Chondrocyte (in vitro differentiated cells): ENCODE measurements at places on chromosomes 3 and 15. TPM values are rescaled to one million over a fixed set of nuclear protein-coding genes. Genes with fewer than 3 reads are reported as not detected.

- peaks cover 10% of the 10 kb centered on the region for H3K27me3 ChIP-seq
- no peak overlapping the region for H3K4me3 ChIP-seq
- H3K4me1 ChIP-seq: no peaks in the 10 kb centered on the region
Measured at GRCh38 chr3:109480014-109480413, 142.7 kb upstream of the DPPA4 start.

DNA sequence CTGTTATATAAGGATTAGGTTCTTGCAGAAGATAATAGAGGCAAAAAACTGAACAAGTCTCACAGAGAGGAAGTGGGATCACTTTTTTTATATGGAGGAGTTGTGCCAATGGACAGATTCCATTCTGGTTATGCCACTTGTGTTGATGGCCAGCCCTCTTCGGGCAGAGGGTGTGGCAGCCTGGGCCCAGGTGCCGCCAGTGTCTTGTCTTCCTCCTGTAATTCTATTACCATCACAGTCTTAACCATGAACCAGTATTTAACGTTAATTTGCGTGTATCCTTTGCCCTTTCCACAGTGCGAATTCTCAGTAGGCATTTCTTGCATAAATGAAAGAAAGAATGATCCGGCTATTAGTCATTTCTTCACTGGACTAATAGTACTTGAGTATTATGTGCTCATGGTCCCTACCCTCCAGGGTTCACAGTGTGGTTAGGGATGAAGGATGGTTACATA, 7.0 kb upstream of the USP4 start:
- H3K27me3 ChIP-seq: no peaks in the 10 kb centered on the region
- no peak for DNase-seq
- peak overlapping the region; percentile 79 for H3K27ac ChIP-seq
- no peak overlapping the region for H3K4me3 ChIP-seq

DNA sequence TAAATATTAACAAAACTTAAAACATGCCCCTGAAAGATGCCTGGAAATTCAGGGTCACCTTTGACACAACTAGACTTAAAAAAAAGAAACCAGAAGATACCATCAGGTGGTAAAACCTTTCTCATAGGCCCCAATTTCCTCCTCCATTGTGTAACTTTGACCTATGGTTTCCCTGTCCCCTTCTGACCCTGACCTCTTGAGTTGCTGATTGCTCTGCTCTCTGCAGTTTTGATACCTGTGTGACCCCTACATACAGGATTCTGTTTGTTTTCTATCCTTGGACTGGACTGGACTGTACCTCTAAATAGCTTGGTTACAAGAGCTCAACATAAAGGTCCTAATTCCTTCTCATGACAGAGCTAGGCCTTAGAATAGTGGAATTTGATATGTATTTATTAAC, 220.6 kb downstream of the ZIC4 start:
- no peak overlapping the region for H3K27ac ChIP-seq
- peaks cover 10% of the 10 kb centered on the region for H3K4me1 ChIP-seq
- no peaks in the 10 kb centered on the region for H3K36me3 ChIP-seq
- no peak for DNase-seq

GRCh38 chr3:179666030-179666429, 13.2 kb downstream of the USP13 start:
- H3K4me3 ChIP-seq: no peak overlapping the region
- H3K27me3 ChIP-seq: no peaks in the 10 kb centered on the region
- H3K27ac ChIP-seq: no peak overlapping the region
- H3K36me3 ChIP-seq: no peaks in the 10 kb centered on the region

DNA sequence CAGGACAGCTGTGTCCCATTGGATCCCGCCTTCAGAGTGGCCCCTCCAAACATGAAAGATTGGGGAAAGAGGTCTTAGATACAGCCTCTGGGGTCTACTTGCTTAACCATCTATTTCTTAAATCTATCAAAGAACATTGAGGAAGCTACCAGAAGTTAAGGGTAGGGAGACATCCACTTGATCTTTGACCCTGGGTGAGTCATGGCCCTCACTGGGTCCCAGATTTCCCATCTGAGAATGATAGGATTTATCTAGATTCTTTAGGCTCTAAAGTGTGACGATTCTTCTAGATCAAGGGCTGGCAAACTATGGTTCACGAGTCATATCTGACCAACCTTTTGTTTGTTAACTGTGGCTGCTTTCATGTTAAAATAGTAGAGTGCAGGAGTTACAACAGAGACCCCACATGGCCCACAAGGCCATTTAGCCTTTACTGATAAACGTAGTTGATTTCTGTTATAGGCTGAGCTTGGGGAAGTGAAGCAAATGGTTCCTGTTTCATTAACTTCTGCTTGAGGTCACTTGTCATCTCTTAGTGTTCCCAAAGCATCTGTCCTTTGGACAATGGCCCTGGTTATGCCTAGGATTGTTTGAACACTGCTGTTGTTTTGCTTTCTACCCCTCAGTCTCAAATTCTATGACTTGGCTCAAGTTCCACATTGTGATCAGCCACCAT, 8.0 kb downstream of the MUC13 start:
- H3K27ac ChIP-seq: no peak overlapping the region
- DNase-seq: no peak
- H3K27me3 ChIP-seq: no peaks in the 10 kb centered on the region
- no peak overlapping the region for H3K4me3 ChIP-seq
- no peaks in the 10 kb centered on the region for H3K4me1 ChIP-seq

Gene ACKR4
- 0.22 TPM in 1 of 3 replicates, not detected in the others for total RNA-seq

Gene OR5K2
- not detected in 3 replicates for total RNA-seq

- H3K4me3 ChIP-seq: no peak overlapping the region
- no peaks in the 10 kb centered on the region for H3K36me3 ChIP-seq
- H3K27ac ChIP-seq: no peak overlapping the region
- no peak for DNase-seq
- no peaks in the 10 kb centered on the region for H3K4me1 ChIP-seq
Measured at GRCh38 chr3:124625074-124625473, 105.2 kb upstream of the UMPS start.

- peaks cover 64% of the 10 kb centered on the region for H3K4me1 ChIP-seq
- H3K36me3 ChIP-seq: no peaks in the 10 kb centered on the region
- no peak overlapping the region for H3K4me3 ChIP-seq
- H3K27ac ChIP-seq: peak overlapping the region; percentile 75
- DNase-seq: no peak
Measured at GRCh38 chr3:65960087-65960486, 78.6 kb downstream of the MAGI1 start.

DNA sequence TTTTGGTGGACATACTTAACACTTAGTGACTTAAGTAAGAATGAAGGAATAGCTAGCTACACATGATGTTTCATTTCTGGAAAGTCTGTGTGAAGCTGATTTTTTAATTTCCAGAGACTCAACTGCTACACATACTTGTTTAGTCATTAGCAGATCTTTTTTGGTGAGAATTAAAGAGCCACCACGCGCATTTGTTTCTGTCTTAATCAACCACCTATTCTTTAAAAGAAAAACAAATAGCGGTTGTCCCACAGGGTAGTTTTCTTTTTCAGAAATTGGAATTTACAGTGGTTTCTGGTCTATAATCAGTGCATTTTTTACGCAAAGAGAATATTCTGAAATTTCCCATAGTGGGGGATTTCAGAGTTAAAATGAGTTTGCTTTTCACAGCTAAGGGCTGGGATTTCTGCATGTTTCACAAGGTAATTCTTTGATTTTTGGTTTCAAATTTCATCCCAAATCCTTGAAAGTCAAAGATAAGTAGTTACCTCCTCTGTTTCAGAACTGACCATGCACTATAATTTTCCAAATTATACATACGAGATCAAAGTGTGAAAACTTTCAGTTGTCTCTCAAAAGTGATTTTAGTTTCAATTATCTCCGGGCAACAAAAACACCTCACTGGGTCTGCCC, 631.0 kb upstream of the GRM7 start:
- H3K36me3 ChIP-seq: no peaks in the 10 kb centered on the region
- no peaks in the 10 kb centered on the region for H3K4me1 ChIP-seq
- no peak overlapping the region for H3K27ac ChIP-seq
- DNase-seq: no peak
- no peak overlapping the region for H3K4me3 ChIP-seq
- no peaks in the 10 kb centered on the region for H3K27me3 ChIP-seq

Gene ANKUB1
- not detected in 3 replicates for total RNA-seq

GRCh38 chr3:183802989-183803388, 22.4 kb downstream of the MAP6D1 start:
- H3K4me3 ChIP-seq: no peak overlapping the region
- H3K27ac ChIP-seq: no peak overlapping the region
- DNase-seq: no peak

DNA sequence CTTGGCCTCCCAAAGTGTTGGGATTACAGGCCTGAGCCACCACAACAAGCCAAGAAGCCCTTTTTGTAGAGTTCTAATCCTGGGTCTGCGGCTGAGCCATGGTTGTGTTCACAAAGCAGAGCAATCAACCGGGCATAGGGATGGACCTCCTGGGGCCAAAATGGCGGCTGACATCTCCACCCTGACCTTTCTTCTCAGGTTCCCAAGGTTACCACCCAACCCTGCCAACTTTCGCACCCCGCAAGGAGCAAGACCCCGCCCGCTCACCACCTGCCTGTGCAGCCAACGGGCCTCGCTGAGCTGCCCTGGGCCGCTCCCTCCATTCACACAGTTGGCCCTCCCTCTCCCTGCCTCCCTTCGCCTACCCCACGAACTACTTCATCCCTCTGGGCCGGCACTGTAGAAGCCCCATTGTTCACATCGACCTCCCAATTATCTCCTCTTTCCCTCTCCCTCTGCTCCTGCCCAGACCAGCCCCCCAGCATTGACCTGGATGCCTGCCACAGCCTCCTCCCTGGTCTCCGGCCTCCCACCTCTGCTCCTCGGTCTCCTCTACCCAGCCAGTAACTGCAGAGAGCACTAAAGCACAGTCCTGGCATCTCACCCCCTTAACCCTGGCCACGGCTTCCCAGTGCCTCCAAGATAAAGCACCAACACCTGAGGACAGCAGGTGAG, 62.0 kb upstream of the TFRC start:
- H3K27ac ChIP-seq: no peak overlapping the region
- no peak for DNase-seq
- H3K4me1 ChIP-seq: peaks cover 19% of the 10 kb centered on the region
- H3K4me3 ChIP-seq: no peak overlapping the region

Gene SLC9C1
- total RNA-seq: 0.07 TPM in 1 of 3 replicates, not detected in the others

Gene GABRR3
- total RNA-seq: not detected in 3 replicates

Gene SLC28A2
- not detected in 3 replicates for total RNA-seq

Gene SPATA12
- total RNA-seq: not detected in 3 replicates

Gene CCDC54
- total RNA-seq: not detected in 3 replicates

GRCh38 chr15:63157891-63158431, 684 bp upstream of the RPS27L start:
- peak overlapping the region; percentile 98 for H3K4me3 ChIP-seq
- H3K4me1 ChIP-seq: peaks cover 24% of the 10 kb centered on the region

DNA sequence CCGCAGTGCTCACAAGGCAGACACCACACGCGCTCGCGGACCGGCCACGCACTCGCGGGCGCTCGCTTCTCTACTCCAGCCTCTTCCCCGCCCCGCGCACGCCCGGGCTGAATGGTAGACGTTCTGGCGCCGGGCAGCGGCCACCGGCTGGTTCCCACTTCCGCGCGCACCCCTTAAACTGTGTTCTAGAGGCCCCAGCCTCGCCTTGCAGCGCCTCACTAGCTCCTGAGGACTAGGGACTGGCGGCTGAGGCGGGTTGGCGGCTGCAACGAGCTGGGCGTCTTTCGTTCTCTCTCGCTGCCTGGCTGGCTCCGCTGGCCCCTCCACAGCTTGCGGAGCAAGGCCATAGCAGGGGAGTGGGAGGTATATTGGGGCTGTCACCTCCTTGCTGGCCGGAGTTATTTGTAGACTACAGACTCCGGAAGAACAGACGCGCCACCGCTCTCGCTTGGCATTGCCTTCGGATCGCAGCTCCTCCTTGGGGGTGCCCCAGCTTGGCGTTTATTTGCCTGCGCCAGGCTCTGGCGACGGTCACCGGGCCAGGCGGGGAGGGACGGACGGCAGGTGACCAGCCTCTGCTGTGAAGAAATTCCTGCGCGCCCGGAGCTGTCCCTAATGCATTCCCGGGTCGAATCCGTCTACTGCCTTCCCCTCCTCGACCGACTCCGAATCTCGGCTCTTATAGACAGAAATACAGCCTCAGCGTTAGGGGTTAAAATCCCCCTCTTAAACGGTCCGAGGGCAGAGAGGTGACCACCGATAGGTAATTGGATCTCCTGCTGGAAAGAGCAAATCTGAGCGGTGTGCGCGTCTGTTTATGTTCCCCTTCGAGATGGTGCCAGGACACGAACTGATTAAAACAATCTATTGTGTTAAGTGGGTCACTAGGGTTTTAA, 1.3 kb downstream of the GREM1 start:
- H3K27me3 ChIP-seq: no peaks in the 10 kb centered on the region
- H3K27ac ChIP-seq: peak overlapping the region; percentile 82
- H3K4me1 ChIP-seq: peaks cover 53% of the 10 kb centered on the region

DNA sequence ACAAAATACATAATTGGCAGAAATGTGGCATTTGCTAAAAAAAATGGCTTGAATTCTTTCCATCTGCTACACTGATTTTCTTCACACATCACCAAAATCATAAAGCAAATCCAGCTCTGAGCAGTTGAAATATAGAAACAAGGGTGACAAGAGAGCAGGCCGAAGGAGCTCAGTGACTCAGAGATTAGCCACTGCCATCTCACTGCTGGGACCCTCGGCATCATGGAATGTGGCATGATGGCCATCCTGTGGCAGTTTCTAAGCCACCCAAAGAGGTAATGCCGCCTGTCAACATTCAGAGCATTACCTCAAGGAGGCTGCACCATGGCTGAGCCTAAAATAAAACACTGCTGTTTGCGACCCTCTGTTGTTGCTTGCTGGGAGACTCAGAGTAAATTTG, 80.5 kb upstream of the OSBPL11 start:
- H3K27ac ChIP-seq: no peak overlapping the region
- H3K27me3 ChIP-seq: peaks cover 3% of the 10 kb centered on the region

Gene MCTP2
- total RNA-seq: 3.6 to 4.5 TPM (median 4.0 TPM) in 3 replicates

GRCh38 chr3:102104033-102104432, 254.7 kb downstream of the NFKBIZ start:
- no peak for DNase-seq
- peaks cover 2% of the 10 kb centered on the region for H3K36me3 ChIP-seq
- peaks cover 12% of the 10 kb centered on the region for H3K4me1 ChIP-seq
- H3K27me3 ChIP-seq: no peaks in the 10 kb centered on the region
- peak overlapping the region; percentile 68 for H3K27ac ChIP-seq

Gene SPESP1
- not detected in 3 replicates for total RNA-seq

DNA sequence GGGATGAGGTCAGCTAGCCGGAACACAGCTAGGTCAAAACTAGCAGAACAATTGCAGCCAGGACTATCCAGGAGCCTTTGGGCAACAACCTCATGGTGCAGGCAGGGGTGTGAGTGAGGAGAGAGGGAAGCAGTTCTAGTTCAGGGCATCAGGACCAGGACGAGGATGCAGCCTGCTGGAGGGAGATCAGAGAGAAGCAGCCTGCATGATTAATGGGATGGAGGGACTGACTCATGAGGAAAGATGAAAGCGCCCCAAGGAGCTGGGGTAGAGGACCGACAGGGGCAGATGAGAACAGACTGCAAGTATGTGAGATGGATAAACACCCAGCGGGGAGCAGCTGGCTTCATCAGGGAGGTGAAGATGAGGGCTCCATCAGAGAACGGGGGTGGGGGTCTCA, 37.9 kb upstream of the LRTM1 start:
- no peaks in the 10 kb centered on the region for H3K27me3 ChIP-seq
- no peak for DNase-seq
- no peaks in the 10 kb centered on the region for H3K36me3 ChIP-seq
- H3K27ac ChIP-seq: no peak overlapping the region
- no peak overlapping the region for H3K4me3 ChIP-seq
- H3K4me1 ChIP-seq: peaks cover 47% of the 10 kb centered on the region

GRCh38 chr3:18544146-18544545, 119.0 kb upstream of the SATB1 start:
- no peaks in the 10 kb centered on the region for H3K36me3 ChIP-seq
- DNase-seq: no peak
- H3K27me3 ChIP-seq: peaks cover 3% of the 10 kb centered on the region
- no peak overlapping the region for H3K27ac ChIP-seq

- H3K27me3 ChIP-seq: peaks cover 10% of the 10 kb centered on the region
- DNase-seq: no peak
- no peaks in the 10 kb centered on the region for H3K36me3 ChIP-seq
- H3K4me3 ChIP-seq: no peak overlapping the region
- H3K27ac ChIP-seq: no peak overlapping the region
- no peaks in the 10 kb centered on the region for H3K4me1 ChIP-seq
Measured at GRCh38 chr3:181017690-181018089, 28.2 kb upstream of the DNAJC19 start.
